H9 (cell line): ENCODE measurements at places on chromosomes 4 and X.

DNA sequence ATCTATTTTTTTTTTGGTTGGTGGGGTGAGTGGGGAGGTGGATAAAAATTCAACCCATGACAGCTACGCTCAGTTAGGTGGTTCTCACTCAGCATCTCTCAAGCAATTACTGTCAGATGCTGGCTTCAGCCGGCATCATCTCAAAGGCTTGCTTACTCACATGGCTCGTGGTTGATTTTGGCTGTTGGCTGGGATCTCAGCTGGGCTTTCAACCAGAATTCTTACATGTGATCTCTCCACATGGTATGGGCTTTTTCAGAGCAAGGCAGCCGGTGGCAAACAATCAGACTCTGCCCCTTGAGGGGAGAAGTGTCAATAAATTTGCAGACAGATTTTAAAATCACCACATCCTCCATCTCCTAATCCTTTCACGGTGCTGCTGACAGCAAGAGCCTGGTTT lies 47.2 kb downstream of the SLC34A2 start:
- DNase-seq, result no peak

DNA sequence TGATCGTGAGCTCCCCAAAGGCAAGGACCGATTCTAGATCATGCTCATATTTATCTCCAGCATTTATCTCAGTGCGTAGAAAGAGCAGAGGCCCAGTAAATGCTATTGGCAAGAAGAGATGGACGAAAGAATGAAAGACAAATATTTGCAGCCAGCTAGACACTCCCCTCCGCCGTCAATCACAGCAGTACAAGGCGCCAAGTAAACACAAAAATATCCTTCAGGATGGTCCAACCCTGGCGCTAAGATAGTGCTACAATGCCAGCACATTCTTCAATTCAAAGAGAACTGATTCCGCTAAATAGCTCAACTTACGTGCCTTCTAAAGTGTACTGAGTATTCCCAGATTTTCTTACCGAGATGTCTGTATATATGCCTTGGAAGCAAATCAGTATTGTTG lies 114.5 kb downstream of the DDX53 start:
- no peak for DNase-seq

DNA sequence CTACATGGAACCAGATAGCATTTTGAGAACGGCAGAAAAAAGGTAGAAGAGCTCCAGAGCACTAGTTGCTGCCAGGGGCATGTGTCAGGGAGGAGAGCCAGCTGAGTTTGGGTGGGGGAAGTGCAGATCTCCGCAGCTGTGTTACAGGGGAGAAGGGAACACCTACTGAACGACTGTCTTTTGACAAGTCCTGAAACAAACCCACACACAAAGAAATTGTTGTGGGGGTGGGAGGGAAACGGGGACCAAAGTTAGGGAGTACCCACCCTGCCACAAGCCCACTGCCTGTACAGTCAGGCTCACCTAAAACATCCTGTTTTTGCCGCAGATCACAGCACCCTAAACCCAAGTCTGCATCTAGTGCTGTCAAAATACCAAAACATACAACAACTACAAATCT lies 55.5 kb downstream of the LEF1 start:
- DNase-seq, result no peak

- no peak for DNase-seq
These were observed 56.7 kb upstream of the ATOH1 start for GRCh38 chr4:93771640-93772411.
